SK-MEL-5 (cell line): ENCODE measurements at places on chromosomes 5 and 9.

- peak; percentile 70 for DNase-seq
Measured at GRCh38 chr9:28774433-28775235, 1201.4 kb upstream of the C9orf72 start.

- DNase-seq = no peak
Measured at GRCh38 chr5:128649192-128649591, 111.1 kb upstream of the FBN2 start.

DNA sequence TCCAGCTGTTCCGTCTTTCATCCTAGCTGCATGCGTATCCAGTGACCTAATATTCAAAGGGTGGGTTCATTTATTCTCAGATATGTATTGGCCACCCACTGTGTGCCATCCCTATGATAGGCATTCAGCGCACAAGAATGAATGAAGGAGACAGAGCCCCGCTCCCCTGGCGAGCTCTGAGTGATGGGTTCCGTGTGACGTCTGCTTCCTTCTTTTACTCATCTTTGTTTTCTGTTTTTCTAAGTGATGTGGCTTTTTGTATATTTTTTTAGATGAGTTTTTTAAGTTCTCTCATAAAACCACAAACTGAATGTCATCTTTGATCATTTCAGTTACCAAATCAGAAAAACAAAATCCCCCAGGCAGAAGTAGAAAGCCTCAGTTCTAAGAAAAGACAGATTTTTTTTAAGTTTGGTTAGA is 168.3 kb upstream of the OTULINL start:
- DNase-seq = no peak

- DNase-seq = no peak
Measured at GRCh38 chr5:62385816-62386400, 17.8 kb downstream of the DIMT1 start.
